Activated CD4-positive, alpha-beta T cell treated with anti-CD3 and anti-CD28 coated beads, Interleukin-2, amount 10 ng/mL, durations not matched to agents 24 days and 14 days (primary cell): ENCODE measurements at places on chromosomes 3 and 15. TPM values are rescaled to one million over a fixed set of nuclear protein-coding genes. Genes with fewer than 3 reads are reported as not detected.
A peak's percentile ranks its signal among the peaks of the same experiment; 100 is the strongest.

Gene CLDND1
- 279 and 288 TPM in 2 replicates for total RNA-seq

Gene NEO1
- 5.8 TPM in 2 replicates for total RNA-seq

Gene FSD2
- not detected in 2 replicates for total RNA-seq

DNA sequence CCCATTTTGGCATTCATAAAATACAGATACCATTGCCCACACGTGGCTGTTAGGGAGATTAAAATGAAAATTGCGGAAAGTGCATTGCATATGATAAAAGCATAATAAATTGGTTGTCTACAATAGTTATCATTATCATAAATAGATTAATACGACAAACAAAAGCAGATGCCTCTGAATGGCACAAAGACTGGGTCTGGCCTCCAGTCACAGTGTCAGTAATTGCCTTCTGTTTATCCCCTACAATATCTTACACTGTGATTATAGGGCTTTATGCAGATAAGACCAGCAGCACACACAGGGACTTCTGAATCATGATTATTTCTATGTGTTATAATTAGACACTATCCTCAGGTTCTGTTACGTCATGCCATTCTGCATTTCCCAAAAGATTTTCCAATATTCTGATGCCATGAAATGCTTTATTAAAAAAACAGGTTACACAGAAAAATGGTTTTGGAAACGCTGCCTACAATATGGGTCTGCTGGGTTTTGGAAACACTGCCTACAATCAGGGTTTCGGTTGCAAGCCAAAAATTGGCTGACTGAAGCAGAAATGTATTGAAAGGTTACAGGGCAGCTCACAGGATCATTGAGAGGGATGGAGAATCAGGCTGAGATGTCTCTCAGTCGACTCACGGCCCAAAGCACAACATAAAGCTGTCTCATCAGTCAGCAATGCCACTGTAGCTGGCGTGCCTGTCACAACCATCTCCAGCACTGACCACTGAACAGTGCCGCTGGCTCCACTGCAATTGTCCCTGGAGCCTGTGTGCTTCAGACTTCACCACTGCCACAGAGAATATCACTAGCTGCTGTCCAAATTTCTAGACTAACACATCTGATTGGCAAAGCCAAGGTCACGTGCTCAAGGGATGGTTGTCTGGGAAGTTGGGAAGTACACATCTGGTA is 248.1 kb downstream of the ERC2 start:
- DNase-seq = no peak

GRCh38 chr15:68148039-68148438 is 57.1 kb downstream of the CALML4 start:
- DNase-seq = no peak

DNA sequence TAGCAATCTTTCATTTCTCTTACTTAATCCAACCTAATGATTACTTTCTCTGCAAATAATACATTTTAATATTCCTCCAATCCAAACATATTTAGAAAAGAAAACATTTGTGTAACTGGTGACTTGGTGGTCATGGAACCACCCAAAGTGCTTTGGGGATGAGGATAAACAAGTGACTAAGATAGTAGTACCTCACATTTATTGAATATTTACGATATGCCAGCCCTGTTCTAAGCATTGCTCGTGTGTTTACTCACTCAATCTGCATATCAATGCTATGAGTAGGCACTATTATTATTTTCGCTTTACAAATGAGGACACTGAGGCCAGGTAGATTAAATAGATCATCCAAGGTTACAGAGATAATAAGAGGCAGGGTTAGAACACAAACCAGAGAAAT is 189.5 kb downstream of the SHOX2 start:
- DNase-seq = no peak

DNA sequence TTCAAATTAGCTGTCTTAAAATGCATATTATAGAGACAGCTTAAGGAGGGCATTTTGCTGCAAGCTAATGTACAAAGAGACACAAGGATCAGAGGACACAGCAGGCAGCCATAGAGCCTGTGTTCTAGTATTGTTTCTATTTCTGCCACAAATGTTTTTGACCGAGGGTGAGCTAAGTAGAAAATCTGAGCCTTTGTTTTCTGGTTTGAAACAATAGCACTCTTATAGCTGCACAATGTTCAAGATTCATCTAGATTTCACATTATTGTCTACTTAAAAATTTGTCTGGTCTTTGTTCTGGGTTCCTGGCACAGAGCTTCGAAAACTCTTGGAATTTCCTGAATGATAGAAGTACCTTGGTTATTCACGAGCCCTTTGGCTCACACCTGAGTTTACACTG is 40.0 kb upstream of the TUSC7 start:
- no peak for DNase-seq

DNA sequence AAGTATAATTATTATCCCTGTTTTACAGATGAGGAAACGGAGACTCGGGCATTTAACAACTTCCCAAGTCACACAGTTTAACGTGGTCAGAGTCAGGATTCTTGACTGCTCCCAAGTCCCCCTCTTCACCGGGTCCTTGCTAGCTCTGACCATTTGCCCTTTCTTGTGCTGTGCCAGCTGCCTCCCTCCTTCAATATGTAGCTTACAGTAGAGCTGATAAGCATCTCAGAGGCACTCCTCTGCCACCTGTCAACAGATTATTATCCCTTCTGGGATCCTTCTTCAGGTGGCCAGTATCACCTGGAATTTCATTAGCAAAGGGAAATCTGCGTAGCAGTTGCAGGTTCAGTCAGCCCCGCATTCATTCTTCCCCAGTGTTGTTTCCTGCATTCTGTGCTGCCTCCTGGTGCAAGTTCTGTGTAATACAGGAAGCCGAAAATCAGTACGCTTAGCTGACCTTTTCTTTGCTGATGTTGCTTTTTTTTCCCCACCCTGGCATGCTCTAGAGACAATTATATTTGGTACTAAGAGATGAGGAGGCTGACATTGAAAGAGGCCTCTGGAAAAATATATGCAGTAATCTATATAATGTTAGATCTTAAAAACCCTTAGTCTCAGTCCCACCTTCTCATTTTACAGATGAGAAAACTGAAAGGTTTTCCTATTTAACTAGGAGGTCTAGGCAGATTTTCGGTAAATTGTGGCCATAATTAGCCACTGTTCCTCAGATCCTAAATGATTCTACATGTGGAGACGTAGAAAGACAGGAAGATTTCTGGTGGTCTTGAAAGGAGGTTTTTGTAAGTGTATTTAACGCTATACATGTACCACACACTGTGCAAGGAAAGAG is 24.8 kb downstream of the TMOD2 start:
- peak; percentile 85 for DNase-seq

DNA sequence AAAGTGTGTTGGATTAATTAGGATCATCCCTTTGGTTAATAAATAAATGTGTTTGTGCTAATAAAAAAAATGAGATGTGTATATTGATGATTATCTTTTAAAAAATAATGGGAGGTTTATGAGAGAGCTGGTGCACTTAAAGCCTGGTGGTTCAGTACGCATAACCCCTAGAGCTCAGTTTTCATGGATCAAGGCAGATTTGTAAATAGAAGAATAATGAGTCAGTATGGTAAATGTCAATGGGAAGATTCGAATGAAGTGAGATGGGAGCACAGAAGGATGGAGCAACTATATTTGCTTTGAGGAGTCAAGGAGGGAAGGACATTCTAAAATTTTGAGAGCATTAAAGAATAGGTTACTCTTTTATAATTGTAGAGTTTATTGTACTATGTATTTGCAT is 35.4 kb downstream of the AKAP13 start:
- DNase-seq = no peak
